ENCODE measurements at places on chromosomes 5 and 9. TPM values are rescaled to one million over a fixed set of nuclear protein-coding genes. Genes with fewer than 3 reads are reported as not detected.

DNA sequence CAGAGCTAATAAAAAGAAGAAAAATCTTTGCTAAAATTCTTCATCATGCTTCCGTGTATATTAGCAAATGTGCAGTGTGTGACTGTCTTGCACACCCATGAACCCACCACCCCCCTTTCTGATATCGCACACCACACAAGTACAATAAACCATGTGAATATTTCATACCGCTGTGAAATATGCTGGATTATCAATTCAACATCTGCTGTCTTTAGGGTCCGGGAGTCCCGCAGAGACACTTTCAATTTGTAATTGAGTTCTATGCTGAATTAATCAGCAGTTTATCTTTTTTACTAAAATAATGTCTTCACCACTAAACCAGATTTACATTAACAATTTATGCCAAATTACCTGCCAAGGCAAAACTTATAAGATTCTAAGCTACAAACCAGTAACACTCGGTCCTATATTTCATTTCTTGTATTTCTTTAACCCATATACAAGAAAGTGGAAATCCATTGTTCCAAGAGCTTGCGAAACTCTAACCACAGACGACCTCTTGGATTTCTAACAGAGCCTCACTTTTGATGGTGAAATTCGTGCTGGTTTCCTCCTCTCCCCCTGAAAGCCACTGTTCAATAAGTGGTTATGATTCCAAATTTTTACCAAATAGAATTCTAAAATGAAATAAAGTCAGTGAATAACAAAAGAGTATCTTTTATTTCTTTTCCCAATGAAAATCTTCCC, 44.2 kb downstream of the PSMB7 start:
- no peak for DNase-seq

DNA sequence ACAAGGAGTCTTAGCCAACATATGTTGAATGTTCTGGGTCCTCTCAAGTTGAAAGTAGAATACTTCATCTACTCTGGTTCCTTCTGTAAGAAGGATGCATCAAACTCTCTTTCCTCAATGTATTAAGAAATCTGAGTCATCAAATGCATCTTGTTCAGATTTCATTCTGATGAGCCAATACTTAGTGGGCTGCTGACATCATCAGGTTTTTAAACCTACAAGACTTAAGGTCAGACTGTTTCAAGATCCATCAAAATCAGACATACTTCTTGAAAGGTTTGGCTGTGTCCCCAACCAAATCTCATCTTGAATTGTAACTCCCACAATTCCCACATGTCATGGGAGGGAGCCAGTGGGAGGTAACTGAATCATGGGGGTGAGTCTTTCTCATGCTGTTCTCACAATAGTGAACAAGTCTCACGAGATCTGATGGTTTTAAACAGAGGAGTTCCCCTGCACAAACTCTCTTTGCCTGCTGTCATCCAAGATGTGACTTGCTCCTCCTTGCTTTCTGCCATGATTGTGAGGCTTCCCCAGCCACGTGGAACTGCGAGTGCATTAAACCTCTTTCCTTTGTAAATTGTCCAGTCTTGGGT, 168.8 kb downstream of the RAPGEF6 start:
- no peak for DNase-seq

Gene GABRA1
- total RNA-seq, result 0.16 TPM

Gene TAF1L
- total RNA-seq, result 0.04 TPM

Gene SURF2
- total RNA-seq, result 39.9 TPM
